Mammary epithelial cell (primary cell): ENCODE measurements at places on chromosomes 5 and 9. TPM values are rescaled to one million over a fixed set of nuclear protein-coding genes. Genes with fewer than 3 reads are reported as not detected.
A peak's percentile ranks its signal among the peaks of the same experiment; 100 is the strongest.

DNA sequence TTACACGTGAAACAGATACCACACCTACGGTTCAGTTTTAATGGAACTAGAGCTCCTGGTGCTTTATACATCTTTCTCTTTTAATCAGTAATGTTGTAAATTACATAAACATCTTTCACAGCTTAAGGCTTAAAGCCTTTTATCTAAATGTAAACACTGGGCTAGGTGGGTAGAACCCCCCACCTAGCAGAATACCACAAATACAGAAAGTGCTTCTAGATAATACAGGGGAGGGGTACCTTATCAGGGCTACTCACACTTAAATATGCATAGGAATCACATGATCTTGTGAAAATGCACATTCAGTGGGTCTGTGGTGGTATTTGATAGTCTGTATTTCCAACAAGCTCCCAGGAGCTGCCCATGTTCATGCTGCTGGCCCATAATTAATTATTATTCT lies 256.4 kb upstream of the TARS1 start:
- DNase-seq: no peak

DNA sequence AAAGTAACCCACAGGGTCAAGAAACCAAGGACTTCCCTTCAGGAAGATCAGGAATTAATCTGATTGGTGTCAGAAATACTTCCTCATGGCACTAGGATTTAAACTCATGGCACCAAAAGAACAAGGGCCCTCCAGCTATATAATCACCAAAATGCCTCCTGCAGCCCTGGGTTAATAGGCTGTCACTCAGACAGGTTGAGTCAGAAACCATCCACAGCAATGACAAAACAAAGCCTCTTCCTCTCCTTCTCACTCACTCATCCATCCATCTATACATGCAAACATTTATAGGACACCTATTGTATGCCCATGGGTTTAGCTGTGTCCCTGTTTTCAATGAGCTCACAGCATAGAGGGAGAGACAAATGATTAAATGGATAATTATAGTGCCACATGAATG lies 62.5 kb upstream of the SPOCK1 start:
- peak; percentile 41 for DNase-seq

DNA sequence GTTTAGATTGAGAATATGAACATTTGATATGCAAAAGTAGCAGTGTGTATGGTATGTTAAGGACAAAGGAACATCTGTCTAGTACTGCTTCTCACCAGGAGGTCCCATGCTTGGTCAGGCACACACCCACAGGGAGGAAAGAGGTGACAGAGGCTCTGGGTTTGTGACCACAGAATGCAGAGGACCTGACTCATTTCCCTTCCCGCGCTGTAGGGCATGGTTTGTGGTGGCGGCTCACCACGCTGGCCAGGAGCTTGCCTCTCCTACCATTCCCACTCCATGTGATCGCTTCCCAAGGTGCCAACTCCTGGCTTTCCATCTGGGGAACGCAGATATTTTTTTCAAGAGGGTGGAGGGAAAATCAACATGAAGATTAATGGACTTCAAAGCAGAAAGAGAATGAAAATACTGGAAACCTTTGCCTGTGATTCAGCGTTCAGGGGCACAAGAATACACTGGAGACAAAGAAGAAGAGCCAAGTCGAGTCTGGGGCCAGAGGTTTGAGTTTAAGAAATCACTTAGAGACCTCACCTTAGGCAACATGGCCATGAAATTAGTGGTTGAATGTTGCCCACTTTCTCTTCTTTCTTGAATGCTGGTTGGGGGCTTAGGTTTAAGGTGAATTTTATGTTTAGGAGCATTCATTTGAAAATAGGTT lies 477.8 kb downstream of the CCDC171 start:
- DNase-seq: peak; percentile 91

Gene MEGF10
- 0.40 TPM in 1 of 2 replicates, not detected in the other for total RNA-seq

Gene GRK6
- 35.9 and 39.1 TPM in 2 replicates for total RNA-seq

Gene ZBTB6
- 8.2 and 9.4 TPM in 2 replicates for total RNA-seq

- DNase-seq: no peak
Observed at GRCh38 chr5:89395111-89395510, 512.1 kb upstream of the MEF2C start.

- DNase-seq: no peak
Observed at GRCh38 chr5:78353520-78353919, 6.9 kb upstream of the SCAMP1 start.

DNA sequence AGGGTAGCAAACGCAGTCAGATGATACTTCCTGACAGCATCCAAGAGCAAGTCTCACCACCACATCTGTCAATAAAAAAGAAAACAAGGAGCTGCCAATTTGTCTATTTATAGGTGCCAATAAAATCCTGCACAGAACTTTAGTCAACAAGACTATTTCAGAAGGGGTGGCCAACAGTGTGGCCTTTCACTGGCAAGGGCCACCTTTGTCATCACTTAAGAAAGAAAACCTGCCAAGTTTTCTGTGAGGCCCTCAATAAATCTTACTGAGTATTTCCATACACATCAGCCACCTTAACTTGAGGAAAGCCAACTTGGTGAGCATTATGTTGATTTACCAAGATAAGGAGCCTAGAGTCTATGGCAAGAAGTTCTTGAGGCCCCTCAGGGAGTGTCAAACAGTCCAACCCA lies 312.3 kb downstream of the ENC1 start:
- no peak for DNase-seq

GRCh38 chr9:89522261-89522958 lies 24.5 kb upstream of the SEMA4D start:
- DNase-seq: no peak

Gene MPDZ
- 9.1 and 11.2 TPM in 2 replicates for total RNA-seq

DNA sequence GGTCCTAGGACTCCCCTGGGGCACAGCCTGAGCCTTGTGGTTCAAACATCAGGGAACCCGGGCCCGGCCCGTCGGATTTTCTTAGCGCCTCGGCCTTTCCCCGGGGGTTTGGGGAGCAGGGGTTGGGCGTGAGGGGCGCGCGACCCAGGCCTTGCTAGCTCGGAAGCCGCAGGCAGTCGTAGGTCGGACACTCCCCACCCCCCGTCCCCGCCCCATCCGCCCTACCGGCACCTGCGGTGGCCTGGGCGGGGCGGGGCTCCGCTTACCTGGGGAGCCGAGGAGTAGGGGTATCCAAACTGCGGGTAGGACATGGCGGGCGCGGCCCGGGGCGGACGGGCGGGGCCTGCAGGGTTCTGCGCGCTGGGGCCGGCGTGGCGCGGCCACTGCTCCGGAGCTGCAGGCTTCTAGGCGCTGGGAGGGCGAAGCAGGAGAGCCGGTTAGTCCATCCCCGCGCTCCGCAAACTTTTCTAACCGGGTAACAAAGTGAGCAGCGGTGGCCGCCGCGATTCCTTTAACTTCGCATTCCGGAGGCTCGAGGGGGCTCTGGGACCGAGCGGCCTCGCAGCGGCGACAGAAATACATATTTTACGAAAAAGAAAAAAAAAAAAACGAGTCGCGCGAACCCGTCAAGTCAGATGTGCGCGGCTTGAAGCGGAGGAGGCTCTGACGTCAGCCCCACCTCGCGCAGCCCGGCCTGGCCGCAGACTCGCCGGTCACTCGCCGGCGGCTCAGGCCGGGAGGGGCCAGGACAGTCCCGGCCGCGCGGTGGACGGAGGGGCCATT lies at the start of gene IRX4:
Gene IRX4, minus strand, starts transcription at position 589 of the 783 bp plus-strand sequence. Its CDS starts 278 bp downstream, at position 311.
- DNase-seq: peak; percentile 73

DNA sequence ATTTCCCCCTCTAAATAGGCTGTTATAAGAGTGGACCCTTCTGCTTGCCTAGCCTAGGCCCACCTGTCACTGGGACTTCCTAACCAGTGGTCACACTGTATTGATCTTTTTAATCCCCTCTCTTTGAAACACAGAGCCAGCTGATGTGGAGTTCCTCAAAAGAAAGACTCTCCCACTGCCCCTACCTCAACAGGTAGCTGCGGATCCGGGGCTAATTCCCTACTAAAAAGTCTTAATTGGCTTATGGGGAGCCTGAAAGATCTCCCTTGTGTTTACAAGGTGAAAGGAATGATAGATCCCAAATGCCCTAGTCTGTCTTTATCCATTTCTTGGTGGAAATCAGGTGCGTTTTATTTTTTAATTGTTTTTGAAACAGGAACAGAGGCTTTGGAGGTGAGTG lies 2.0 kb downstream of the NEUROG1 start:
- no peak for DNase-seq

Gene IFNE
- 16.7 and 18.2 TPM in 2 replicates for total RNA-seq

GRCh38 chr9:109143881-109144562 lies 23.0 kb downstream of the FRRS1L start:
- DNase-seq: peak; percentile 48

Gene ANKRD55
- not detected in 2 replicates for total RNA-seq

Gene ANKRD34B
- total RNA-seq: not detected

GRCh38 chr5:173581408-173582215 lies 34.8 kb downstream of the BOD1 start:
- no peak for DNase-seq

DNA sequence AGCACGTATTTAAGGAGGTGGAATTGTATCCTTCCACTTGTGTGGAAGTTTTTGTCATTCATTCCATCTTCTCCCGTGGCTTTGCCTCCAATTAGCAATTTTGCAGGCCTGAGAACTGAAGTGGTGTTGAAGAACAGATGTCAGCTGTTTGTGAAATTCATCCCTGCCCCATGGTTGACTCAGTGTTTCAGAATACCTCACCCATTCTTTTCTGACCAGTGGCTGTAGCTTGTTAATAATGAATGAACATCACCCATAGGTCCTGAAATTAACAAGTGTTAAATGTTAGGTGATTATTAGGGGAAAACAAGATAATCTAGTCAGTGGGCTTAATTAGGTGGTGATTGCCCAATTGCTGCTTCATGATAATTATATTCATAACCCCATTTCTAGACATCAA lies 11.7 kb downstream of the ZNF462 start:
- DNase-seq: no peak

DNA sequence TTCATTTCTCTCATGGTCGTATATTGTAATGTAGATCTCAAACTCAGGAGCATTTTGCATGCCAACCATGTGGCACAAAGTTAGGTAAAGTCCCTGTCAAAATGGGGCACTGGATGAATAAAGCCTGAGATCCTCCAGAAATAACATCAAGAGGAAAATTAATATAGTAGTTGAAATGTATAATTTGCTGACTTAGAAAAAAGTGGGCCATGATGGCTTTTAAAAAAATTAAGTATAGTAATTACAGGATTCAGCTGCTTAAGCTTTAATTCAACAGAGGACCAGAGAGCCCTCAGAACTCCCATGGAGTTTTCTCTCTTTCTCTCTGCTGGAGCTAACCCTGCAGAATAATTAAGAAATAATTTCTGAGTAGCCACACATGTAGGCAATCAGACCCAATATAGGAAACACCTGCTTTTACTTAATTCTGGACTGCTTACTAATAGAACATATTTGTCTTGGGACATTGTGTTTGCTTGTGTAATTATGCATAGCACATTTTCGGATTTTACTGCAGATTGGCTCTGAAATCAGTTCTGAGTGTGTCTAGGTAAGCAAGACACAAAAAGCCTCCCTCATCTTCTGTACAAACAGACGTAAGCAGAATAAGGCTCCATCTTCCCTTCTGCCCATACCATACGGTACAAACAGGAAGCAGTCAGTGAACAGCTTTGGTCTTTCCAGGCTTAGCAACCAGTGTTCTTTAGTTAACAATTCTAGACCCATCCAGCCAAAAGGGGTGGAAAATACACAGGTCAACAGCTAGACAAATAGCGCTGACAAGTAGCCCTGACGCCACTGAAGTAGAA lies 26.5 kb upstream of the PCSK1 start:
- DNase-seq: no peak

GRCh38 chr5:179321206-179321987 lies 23.9 kb downstream of the ADAMTS2 start:
- DNase-seq: no peak

DNA sequence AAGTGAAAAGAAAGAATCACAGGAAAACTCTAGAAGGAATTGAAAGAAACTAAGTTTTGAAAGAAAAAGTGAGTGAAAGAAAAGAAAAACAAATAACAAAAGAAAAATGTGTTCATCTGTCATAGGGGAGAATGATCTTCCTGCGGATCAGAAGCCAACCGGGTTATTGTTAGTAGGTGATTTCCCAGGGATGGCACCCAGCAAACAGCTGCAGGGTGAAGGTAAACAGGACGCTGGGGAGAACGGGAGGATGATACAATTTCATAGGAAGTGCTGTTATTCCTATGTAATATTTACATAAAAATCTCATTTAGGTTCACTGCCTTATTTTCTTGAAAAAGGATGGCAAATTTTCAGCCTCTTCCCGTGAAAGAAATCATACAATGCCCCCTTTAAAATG lies 72.4 kb upstream of the LHFPL2 start:
- DNase-seq: peak; percentile 24

Gene REEP2
- total RNA-seq: 14.5 and 21.8 TPM in 2 replicates

- DNase-seq: peak; percentile 34
Observed at GRCh38 chr5:35129921-35130485, 82.3 kb upstream of the AGXT2 start.

Gene ZNF883
- 7.8 TPM for total RNA-seq

DNA sequence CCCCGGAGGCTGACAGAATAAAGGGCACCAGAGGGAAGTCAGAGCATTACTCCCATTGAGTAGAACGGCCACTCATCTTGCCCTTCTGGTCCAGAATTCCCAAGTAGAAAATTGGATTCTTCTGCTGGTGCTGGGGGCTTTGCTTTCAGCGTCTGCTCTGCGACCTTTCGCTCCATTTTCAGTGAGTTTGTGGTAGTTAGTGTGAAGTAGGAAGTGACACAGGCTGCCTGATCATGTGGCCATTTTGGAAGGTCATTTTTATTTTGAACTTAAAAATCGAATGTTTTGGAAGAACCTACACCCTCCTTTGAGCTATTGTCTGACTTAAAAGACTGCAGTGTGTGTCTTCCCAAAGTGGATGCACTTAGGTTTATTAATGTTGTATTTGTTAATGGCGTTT lies 56.7 kb upstream of the FAM120AOS start:
- DNase-seq: no peak

DNA sequence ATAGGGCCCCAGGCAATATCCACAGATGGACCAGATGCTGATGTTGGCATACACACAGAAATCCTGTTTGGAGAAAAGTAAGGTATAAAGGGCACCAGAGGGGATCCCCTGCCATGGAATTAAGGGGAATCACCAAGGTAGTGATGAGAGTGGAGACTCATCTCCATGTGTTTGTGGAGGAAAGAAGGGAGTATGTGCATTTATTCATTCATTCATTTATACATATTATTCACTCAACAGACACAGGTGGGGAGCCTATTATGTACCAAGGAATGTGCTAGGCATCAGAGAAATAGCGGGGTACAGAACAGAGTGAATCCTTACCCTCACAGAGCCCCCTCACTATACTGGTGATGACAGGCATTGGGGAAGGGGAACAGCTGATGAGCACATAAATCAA lies 116.8 kb upstream of the IL12B start:
- no peak for DNase-seq

GRCh38 chr9:82206946-82207345 lies 218.4 kb downstream of the SPATA31D1 start:
- no peak for DNase-seq

Gene KIF2A
- total RNA-seq: 35.2 TPM

- DNase-seq: no peak
Observed at GRCh38 chr5:1201327-1202025, at the start of gene SLC6A19. Gene SLC6A19, plus strand, starts transcription at chr5:1201595. Its CDS starts 56 bp downstream, at chr5:1201651.
